ENCODE measurements at places on chromosomes 4 and X. TPM values are rescaled to one million over a fixed set of nuclear protein-coding genes. Genes with fewer than 3 reads are reported as not detected.

Gene RPL10
- 5,225 TPM for total RNA-seq

GRCh38 chrX:68332201-68332731 is 101.0 kb downstream of the OPHN1 start:
- DNase-seq = no peak

GRCh38 chr4:42350611-42351182 is 46.6 kb upstream of the SHISA3 start:
- no peak for DNase-seq

Gene PIM2
- total RNA-seq = 24.6 TPM

- DNase-seq = peak; percentile 93
These were observed 22.7 kb upstream of the MSN start for GRCh38 chrX:65644621-65645289.

DNA sequence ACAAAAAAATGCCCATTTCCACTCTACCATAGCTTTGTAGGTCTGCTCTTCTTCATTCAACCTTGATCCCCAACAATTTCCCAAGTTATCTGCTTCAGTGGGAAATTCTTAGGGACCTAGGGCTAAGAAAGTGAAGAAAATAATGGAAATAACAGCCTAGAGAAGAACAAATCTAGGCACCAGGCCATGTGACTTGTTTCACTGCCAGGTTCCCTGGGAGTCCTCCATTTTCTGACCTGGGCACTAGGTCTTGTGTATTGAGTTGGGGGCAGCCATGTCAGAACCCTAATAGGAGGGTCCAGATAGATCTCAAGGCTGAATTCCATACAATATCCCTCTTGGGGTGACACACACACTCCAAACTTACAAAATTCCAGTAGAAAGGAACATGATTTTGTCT is 194.6 kb upstream of the STK26 start:
- DNase-seq = no peak

GRCh38 chr4:175561696-175562095 is 250.4 kb downstream of the GPM6A start:
- no peak for DNase-seq

GRCh38 chr4:122555216-122555615 is 65.7 kb downstream of the IL21 start:
- DNase-seq = no peak

GRCh38 chrX:112822892-112823291 is 17.7 kb downstream of the AMOT start:
- no peak for DNase-seq
